ENCODE measurements at places on chromosomes 13 and 19.

GRCh38 chr19:39304701-39305571, 8.7 kb downstream of the IFNL1 start:
- DNase-seq: no peak

- DNase-seq: peak; percentile 69
Measured at GRCh38 chr13:42354241-42355091, 82.5 kb downstream of the AKAP11 start.

GRCh38 chr13:40186041-40186440, 480.4 kb downstream of the FOXO1 start:
- DNase-seq: no peak

DNA sequence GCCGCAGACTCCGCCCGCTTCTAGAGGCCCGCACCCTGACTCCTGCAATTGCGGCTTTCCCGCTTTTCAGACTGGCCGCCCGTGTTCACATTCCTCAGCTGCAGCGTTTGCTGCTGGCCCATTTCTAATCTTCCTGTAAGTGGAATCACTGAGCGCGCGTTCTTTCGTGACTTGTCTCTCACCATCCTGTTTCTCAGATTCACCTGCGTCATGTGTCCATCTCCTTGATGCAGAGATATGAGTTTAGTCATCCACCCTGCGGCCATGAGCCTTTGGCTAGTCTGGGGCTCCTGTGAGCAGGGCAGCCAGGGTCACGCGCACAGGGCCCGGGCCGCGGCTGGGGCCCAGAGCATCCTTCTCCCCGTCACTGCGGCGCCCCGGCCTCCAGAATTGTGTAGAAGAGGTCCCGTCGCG, 110.0 kb downstream of the CRYL1 start:
- no peak for DNase-seq

- no peak for DNase-seq
Measured at GRCh38 chr19:45103508-45104319, 10.7 kb downstream of the PPP1R37 start.

GRCh38 chr19:12985049-12985776, 10.1 kb upstream of the NFIX start:
- no peak for DNase-seq

GRCh38 chr19:19077103-19077502, 13.3 kb downstream of the SLC25A42 start:
- no peak for DNase-seq

Measured in CD4-positive, CD25-positive, alpha-beta regulatory T cell (primary cell).